ENCODE measurements at places on chromosomes 7 and 10.

DNA sequence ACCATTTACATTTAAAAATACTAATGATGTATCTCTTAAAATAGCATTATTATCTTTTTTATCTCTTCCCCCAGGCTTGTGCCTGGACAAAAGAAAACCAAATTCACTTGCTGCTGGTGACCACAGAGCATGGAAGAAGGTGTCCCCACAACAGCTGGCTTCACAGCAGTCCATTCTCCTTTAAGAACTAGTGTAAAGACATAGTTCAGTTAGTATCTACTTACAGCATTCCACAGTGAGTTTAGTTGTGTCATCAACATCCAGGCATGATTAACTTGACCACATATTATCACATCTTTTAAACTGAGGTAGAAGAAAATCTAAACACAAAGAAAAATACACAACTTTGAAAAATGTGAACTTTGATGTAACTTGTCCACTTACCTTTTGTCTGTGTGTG lies 55.0 kb downstream of the LRRC17 start:
- no peak for DNase-seq

DNA sequence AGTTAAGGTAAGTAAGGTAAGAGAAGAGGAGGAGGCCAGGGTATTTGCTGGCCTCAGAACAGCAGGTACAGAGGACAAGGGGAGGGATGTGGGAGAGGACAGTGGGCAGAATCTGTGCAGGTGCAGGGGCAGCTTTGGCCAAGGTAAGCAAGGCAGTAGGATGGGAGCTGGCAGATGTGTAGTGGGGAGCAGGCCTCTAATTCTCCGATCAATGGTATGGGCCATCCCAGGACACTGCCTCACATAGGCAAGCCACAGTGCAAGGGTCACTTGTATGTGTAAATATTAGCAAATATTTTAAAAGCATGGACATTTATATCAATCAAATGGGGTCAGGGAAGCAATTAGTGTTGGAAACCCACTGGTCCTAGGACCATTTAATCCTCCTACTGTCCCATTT lies 373.5 kb downstream of the GRID1 start:
- no peak for DNase-seq

GRCh38 chr7:152489044-152489443 lies 53.2 kb upstream of the KMT2C start:
- no peak for DNase-seq

- no peak for DNase-seq
Measured at GRCh38 chr10:2972216-2972615, 95.1 kb upstream of the PFKP start.

DNA sequence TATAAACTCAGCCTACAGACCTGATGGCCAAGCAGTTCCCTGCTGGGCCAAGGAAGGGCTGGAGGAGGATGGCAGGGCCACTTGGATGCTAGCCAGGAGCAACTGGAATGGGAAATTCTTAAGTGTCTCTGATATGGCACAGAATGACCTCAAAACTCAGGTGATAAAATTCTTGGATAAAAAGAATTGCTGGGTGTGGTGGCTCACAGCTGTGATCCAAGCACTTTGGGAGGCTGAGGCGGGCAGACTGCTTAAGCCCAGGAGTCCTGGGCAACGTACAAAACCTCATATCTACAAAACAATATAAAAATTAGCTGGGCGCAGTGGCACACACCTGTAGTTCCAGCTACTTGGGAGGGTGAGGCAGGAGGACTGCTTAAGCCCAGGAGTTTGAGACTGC lies 14.0 kb upstream of the PKD1L1 start:
- no peak for DNase-seq

- DNase-seq, result no peak
Measured at GRCh38 chr7:22833957-22834356, 11.3 kb upstream of the TOMM7 start.

- DNase-seq, result no peak
Measured at GRCh38 chr10:74683067-74683466, 143.3 kb upstream of the KAT6B start.

DNA sequence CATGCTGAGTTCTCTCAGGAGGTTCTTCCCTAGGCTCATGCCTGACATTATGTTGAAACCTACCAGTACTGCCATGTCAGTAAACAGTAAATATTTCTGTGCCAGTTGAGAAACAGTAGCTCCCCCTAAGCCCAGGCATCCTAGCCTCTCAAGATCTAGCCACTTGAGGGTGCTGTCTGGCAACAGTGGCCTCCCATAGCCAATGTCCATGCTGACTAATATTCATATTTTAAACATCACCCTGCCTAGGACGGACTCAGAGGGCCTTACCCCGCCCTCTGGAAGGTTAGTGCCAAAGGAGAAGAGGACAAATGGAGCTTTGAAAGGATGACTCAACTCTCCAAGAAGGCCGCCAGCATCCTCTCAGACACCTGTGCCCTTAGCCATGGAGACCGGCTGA lies 7.7 kb downstream of the ACSM6 start:
- no peak for DNase-seq

- no peak for DNase-seq
Measured at GRCh38 chr7:114789871-114790311, 132.0 kb upstream of the MDFIC start.

- no peak for DNase-seq
Measured at GRCh38 chr7:326809-327232, 36.9 kb downstream of the FOXL3 start.

DNA sequence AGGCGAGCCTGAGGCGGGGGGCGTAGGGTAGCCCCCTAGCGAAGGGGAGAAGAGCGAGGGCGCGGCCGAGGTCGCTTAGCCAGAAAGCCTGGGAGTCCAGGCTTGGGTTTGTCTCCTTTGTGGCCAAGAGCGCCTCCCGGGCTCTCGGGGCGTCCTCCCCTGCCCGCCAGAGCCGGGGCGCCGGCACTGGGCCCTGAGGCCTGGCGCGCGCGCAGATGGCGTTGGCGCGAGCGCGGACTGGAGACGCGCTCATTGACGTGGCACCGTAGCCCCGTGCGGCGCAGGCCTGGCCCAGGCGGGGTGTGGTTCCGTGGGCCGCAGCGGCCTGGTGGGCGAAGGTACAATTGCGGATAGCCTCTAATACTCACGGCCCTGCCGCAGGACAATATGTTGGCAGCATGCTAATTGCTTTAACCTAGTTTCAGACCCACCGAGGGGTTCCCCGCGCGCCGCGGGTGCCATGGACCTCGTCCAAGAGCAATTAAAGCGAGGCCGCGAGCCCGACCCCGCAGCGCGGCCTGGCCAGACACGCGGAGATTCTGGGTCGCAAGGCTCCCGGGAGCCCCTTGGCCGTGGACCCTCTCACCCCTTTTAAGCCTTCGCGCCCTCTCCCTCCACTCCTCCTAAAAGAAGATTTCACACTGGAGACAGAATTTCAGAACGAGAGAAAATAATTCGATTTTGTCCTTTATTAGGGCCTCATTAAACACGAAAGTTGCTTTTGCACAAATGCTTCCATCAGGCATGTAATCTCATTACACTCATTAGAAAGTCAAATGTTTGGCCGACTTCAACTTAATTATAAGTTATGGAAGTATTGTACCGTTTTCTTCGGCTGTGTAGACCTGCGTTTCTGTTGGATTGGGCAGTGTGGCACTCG lies 3.1 kb downstream of the PTF1A start:
- DNase-seq, result no peak

- no peak for DNase-seq
Measured at GRCh38 chr10:127959428-127959827, 52.5 kb downstream of the PTPRE start.

DNA sequence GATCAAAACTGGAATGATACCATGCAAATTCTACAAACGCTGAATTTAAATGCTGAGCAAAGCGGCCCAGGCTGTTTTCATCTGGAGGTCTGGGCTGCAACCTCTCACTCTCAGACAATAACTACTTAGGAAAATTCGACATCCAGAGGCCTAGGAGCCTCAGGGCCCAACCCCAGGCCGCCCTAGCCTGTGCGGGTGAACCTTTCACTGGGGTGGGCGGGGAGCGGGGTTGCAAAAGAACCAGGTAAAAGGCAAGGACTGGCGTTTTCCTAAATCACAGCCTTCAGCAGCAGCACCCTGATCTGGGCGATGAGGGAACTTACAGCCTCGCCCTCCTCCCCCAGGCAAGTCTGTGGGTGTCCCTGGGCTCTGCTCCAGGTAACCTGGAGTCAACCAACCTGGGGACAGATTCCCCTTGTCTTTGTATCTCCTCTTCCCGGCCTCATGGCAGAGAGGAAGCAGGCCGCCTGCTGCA lies 33.4 kb downstream of the CALML5 start:
- DNase-seq, result no peak

DNA sequence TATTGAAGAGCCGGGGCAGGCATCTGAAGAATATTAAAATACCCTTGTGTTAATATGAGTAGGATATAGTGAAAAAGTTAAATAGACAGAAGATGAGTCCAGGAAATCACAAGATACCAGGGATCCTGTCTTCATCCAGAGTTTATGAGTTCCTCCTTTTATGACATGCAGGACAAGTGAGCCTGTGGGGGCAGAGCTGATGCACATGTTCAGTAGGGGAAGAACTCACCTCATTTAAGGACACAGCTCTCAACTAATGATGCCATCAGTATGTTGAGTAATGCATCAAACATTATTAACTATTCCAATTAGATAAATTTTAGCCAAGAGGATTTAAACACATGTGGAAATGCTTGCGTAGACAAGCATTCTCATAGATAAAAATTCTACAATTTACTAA lies 435.8 kb upstream of the AKR1E2 start:
- DNase-seq, result no peak

DNA sequence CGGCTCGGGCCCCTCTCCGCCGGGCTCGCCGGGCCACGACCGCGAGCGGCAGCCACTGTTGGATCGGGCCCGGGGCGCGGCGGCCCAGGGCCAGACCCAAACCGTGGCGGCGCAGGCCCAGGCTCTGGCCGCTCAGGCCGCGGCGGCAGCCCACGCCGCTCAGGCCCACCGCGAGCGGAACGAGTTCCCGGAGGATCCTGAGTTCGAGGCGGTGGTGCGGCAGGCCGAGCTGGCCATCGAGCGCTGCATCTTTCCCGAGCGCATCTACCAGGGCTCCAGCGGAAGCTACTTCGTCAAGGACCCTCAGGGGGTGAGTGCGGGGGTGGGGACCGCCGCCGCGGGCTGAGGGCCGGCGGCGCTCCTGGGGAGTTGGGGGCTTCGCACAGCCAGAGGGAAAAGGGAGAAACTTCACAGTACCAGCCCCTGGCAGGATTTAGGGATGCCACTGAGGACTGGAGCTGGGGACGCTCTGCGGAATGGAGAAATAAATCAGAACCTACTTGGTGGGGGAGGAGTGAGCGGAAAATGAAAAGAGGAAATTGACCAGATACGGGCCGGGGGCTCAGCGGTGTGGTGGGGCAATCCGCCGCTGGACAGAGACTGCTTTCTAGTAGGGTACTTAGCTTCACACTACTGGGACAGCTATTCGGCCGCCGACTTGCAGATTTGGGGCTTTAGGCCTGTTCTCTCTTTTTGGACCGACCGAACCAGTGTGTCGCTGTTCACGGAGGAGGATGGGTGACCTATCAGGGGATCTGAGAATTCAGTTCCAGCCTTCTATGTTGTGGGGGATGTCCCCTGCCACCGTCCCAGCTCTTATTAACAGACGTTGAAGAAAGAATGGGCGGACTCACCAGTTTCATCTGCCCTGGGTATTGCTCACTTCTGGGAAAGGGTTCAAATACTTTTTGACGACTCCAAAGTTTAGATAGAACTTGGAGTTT lies 669 bp downstream of the PI4K2A start:
- DNase-seq, result no peak

- no peak for DNase-seq
Measured at GRCh38 chr7:88167223-88167622, 52.6 kb downstream of the SRI start.

DNA sequence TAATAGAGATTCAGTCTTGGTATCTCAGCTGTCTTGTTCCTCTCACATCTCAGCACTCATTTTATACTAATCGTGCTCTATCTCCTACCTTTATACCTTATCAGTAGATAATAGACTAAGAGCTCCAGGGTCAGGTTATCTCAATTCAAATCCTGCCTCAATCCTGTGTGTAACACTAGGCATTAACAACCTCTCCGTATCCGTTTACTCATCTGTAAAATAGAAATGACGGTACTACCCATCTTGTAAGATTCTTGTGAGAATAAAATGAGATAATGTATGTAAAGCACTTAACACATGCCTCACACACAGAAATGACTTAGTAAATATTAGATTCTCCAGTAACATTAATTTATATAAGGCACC lies 622 bp upstream of the P4HA1 start:
- no peak for DNase-seq

- no peak for DNase-seq
Measured at GRCh38 chr7:23220690-23221305, 25.8 kb upstream of the GPNMB start.

DNA sequence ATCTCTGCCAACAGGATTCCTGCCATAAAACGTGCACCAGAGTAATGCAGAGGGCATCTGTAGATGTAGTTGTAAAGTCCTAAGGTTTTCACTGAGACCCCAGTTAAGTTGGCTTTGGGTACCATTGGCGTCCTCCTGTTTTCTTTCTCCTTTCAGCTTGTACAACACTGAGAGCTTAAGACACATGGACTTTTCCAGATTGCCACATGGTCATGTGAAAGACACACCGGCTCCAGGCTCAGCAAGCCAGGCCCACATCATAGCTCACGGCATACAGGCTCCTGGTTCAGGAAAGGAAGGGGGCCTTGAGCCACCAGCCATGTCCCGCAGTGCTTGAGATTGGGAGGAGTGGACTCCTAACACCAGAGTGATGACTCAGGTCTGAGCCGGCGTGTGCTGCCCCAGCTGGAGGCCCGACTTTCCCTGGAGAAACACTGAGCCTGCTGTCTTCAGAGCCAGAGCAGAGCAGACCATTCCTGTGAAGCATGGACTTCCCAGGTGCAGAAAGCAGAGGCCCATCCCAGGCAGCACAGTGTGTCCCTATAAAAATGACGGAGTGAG lies 252.7 kb downstream of the PRPF18 start:
- no peak for DNase-seq

GRCh38 chr10:27944005-27944404 lies 54.9 kb downstream of the ODAD2 start:
- no peak for DNase-seq

- no peak for DNase-seq
Measured at GRCh38 chr7:157430721-157431120, 93.9 kb downstream of the DNAJB6 start.

DNA sequence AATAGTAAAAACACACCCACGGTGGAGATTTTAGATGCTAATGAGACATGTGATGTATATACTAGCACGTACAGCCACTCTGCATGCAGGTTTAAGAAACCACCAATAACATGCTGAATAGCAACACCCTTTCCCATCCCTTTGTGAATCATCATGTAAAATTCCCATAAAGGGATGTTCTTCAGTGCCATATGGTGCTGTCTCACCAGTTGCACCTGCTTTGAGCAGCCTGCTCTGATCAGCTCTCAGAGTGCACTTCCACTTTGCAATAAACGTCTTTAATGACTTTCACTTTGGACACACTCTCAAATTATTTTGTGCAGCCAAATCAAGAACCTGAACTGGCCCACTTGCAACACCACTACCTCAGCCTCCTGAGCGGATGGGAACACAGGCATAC lies 615.0 kb downstream of the ANKRD7 start:
- DNase-seq, result no peak

DNA sequence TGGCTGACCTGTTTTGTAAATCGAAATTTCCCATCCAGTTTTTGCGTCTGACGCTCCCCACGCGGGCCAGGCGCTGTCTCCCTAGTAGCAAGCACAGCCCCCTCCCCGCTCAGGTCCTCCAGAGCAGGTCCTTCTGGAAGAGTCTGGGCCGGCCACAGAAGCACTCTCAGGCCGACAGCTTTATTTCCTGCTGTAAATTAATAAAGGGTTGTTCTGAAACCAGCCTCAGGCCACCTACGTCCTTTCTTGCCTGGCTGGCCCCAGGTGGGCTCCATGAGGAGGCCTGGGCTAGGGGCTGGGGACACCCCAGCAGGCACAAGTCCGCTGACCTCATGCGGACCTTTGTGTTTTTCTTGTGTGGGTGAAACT lies 35.2 kb downstream of the CAMK2B start:
- no peak for DNase-seq

- no peak for DNase-seq
Measured at GRCh38 chr7:36115448-36116321, 37.4 kb upstream of the EEPD1 start.
